ENCODE measurements at places on chromosomes 1 and 21.

GRCh38 chr1:10019561-10019960 lies 13.2 kb upstream of the UBE4B start:
- no peak for DNase-seq

DNA sequence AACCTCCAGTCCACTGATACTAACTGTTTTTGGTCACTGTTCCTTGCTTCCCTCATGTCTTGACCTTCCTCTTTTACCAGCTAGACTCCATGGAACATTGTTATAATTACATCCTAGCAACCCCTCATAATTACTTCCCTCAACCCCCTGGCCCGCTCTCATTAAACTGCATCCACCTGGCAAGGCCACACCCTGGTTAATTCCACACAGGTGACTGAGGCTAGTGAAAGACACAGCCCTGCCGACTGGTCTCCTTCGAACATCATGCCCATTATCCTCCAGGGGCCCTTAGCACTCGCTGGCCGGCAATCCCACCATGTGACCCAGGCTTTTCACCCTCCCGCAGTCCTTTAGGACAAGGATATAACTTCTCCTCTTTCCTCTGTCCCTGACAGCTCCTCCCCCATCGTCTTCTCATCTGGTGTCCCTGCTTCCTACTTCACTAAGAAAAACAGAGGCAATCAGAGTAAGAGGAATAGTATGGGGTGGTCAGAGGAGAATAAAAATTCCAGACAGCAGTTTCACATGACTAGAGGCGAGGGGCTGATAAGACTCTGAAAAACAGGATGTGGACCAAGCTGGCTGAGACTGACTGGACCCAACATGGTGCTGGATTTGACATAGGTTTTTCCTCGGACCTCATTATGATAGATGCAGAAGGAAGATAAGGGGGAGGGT lies 8.8 kb upstream of the TENT5B start:
- no peak for DNase-seq

GRCh38 chr1:61941794-61942193 lies 199.5 kb downstream of the PATJ start:
- DNase-seq: no peak

DNA sequence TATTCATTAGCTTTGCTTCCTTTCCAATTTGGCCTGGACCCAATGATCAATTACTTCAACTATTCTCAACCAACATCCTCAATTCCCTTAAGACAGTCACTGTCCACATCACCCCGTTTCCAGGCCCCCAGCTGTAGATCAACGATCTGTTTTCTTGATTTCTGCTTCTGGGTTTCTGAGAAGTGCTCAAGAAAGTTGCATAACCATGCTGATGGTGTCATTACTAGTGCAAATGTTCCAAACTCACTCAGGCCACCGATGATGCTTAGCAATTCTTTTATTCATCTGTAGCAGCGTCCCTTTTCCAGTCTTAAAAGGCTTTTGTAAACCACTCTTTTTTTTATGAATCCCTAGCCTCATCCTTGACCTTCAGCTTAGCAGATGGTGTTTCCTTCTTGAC lies 155.8 kb upstream of the PTGFR start:
- DNase-seq: no peak

- DNase-seq: no peak
Observed at GRCh38 chr1:53116307-53116810, 26.1 kb downstream of the SLC1A7 start.

DNA sequence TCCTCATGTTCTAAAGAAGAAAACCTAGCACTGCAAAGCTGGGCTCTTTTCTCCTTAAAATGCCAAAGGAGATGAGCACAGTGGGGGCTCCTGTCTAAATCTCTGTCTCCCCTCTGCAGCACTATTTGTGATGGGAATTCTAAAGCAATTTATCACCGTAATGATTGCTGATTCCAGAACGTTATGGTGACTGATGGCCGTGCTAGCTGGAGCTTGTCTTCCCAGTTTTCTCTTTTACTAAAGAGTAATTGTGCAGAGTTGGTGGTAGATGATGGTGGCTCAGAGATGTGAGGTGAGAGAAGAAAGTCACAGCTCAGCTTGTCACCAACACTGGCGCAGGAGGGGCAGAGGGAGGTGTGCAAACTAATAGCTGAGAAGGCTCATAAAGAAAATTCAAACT lies 60.7 kb upstream of the ATP2B4 start:
- DNase-seq: no peak

GRCh38 chr1:43270421-43271095 lies 775 bp downstream of the TMEM125 start:
- no peak for DNase-seq

- no peak for DNase-seq
Observed at GRCh38 chr1:196877964-196878363, 9.9 kb upstream of the CFHR4 start.

DNA sequence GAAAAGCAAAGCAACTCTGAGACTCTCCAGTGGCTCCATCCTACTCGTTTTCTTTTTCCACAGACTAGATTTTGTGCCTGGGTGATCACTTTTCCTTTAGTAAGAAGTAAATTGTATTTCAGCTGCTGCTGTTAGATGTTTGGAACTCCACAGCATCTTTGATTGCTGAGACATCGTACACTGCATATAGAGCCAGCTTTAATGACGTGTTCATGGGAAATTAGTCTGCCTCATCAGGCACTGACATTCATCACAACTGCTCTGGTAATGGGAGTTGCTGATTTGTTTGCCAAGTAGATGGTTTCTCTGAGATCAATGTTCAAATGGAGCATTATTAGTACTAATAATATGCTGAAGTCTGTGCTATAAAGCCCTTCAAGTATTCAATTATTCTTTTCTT lies 573.8 kb upstream of the NR5A2 start:
- DNase-seq: peak; percentile 11

GRCh38 chr1:2799811-2800663 lies 1.5 kb downstream of the TTC34 start:
- DNase-seq: no peak

DNA sequence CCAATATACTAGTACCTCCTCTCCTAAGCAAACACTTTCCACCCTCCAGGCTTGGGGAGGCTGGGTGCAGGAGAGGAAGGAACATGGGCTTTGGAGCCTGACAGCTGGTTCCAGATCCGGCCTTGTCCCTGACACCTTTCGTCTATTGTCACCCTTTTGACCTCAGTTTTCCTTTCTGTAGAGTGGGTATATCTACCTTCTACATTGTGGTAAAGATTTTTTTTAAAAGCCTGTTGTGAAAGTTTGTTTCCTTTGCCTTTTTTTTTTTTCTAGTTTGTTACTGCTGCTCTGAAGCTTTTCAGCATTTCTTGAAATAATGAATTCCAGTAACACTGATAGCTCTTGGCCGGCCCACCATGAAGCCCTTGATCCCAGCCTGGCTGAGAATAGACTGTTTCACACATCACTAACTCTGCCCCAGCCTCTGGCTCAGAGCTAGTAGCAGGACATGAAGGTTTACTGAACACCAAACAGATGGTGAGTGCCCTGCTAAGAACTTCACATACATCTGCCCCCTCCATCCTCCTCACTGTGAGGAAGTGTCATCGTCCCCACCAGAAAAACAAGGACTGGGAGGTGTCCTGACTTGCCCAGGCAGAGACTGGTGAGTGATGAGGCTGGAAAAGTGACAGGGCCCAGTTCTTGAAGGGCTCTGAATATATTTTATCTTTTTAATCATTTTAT lies 33.0 kb upstream of the ID3 start:
- no peak for DNase-seq

DNA sequence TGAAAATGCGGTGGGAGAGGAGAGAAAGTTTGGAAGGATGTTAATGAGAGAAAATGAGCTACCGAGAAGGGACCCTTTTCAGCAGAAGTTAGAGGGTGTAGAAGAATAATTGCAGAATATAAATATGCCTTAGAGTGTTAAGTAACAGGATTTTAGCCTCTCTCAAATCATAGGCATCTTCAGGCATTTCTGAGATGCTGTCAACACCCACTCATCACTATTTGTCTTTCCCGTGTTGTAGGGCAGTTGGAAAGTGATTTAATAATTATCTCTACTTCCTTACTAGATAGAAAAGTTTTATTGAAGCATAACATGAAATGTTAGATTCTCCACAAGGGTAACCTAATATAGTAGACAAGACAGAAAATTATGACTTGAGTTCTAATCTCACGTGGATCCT lies 96.4 kb upstream of the RGS4 start:
- no peak for DNase-seq

DNA sequence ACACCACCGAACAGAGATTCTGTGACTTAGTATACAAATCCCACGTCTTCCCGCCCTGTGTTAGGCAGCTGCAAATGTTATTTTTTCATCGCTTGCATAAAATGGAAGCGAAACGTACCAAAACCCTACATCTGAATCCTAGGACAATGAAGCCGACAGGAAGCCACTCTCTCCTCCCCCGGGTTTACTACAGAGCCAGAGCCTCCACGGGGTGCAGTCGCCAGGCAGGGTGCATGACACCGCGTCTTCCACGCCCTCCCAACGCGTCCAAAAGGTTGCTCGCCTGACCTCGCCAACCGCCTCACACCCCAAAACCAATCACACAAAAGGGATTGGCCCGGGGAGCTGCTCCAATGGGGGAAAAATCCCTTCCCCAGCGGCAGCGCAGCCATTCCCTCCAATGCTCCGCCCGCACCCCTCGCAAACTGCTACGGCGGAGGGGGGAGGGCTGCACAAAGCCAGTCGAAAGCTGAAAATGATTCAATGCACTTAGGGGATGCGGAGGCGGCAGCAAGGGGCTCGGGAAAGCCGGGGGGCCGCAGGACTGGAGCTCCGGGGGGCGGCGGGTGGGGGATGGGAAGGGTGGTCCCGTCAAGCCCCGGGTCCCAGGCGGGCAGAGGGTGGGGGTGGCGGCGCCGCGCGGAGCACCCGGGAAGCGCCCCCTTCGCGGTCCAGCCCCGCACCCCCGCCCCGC lies 701 bp downstream of the CEP170 start:
- DNase-seq: peak; percentile 76

GRCh38 chr21:37139902-37140301 lies 66.8 kb downstream of the TTC3 start:
- peak; percentile 46 for DNase-seq

DNA sequence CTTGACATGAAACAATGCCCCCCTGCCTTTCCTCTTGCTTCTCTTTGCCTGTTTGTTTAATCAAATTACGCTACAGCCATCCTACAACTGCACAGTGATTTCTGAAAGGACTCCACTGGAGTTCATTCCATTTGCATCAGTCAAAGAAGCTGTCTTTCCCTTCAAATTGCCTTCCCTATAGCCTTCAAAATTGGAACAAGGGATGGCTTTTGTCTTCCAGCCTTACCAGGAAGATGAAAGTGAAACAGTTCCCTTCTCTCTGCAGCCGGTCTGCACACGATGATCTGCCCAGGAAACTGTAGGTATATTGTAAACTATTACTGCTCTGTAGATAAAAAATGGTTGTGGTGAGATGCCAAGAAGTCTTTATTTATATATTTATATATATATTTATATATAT lies 65.6 kb upstream of the ETS2 start:
- no peak for DNase-seq

GRCh38 chr1:54163573-54163972 lies 10.8 kb upstream of the CDCP2 start:
- DNase-seq: no peak

DNA sequence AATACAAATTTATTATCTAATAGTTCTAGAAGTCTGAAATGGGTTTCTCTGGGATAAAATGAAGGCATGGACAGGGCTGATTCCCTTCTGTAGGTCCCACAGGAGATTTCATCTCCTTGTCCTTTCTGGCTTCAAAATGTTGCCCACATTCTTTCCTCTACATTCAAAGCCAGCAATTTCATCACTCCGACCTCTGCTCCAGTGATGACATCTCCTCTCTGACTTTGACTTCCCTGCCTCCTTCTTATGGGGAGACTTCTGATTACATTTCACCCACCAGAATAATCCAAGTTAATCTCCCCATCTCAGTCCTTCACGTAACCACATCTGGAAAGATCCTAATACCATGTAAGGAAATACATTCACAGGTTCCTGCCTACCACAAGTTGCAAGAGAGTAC lies 358.0 kb upstream of the C1orf87 start:
- DNase-seq: no peak

DNA sequence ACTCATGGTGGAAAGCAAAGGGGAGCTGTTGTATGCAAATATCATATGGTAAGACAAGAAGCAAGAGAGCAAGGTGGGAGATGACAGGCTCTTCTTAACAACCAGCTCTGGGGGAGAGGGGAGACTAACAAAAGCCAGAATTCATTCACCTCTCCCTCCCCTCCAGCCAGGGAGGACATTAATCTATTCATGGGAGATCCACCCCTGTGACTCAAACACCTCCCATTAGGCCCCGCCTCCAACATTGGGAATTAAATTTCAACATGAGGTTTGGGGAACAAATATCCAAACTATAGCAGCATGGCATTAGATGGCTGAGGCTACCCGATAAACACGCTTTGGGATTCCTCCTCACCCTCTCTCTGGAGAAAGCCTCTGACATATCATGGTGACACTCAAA lies 210.6 kb downstream of the RHOU start:
- no peak for DNase-seq
